Gastrocnemius medialis (tissue), 4 donors: ENCODE measurements at places on chromosomes 2 and 18. TPM values are rescaled to one million over a fixed set of nuclear protein-coding genes. Genes with fewer than 3 reads are reported as not detected.
A peak's percentile ranks its signal among the peaks of the same experiment; 100 is the strongest.

SERPINB4 gene
- not detected for total RNA-seq

DNA sequence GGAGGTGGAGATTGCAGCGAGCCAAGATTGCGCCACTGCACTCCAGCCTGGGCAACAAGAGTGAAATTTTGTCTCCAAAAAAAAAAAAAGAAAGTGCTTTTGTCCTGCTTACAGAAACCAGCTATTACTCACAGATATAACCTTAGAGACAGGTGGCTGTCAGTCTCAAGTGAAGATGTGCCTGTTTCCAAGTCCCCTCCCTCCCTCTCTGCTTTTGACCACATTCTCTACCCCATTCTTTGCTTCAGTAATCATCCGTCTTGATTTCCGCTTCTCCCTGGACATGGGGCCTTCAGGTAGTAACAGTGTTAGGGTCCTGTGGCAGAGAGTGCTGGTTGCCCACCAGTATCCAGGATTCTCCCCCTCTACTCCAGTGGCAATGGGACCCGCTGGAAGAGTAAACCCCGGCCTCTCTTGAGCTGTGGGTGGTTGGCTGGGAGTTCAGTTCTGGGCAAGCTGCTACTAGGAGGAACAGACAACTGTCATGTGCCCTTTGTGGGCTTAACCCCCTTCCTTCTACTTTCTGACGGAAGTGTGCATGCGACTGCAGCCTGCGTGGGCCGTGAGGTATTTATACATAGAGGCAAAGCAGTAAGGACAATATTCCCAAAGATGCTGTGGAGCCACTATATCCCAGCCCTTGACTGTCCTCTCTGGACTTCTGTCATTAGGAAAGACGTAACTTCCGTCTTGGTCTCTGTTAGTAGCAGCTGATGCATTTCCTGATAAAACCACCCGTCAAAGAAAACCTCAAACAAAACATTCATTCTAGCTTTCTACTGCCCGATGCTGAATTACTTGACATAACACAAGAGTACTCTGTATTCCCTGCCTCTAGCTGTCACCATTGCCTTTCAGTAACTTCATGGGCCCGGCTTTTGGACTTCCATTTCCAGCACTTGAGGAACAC is 17.8 kb downstream of the PDCL3 start:
- H3K27ac ChIP-seq, result no peak overlapping the region
- no peak for DNase-seq
- no peak overlapping the region for H3K4me3 ChIP-seq
- no peaks in the 10 kb centered on the region for H3K4me1 ChIP-seq
- no peaks in the 10 kb centered on the region for H3K27me3 ChIP-seq

- DNase-seq, result no peak
- peak overlapping the region; percentile 71 for H3K27ac ChIP-seq
- H3K36me3 ChIP-seq, result no peaks in the 10 kb centered on the region
- peak overlapping the region; percentile 39 for H3K4me3 ChIP-seq
- H3K27me3 ChIP-seq, result no peaks in the 10 kb centered on the region
Measured at GRCh38 chr18:13446610-13447461, 228.3 kb downstream of the LDLRAD4 start.

PIEZO2 gene
- total RNA-seq, result 0.19 TPM

CLK1 gene
- total RNA-seq, result 69.8 TPM

DNA sequence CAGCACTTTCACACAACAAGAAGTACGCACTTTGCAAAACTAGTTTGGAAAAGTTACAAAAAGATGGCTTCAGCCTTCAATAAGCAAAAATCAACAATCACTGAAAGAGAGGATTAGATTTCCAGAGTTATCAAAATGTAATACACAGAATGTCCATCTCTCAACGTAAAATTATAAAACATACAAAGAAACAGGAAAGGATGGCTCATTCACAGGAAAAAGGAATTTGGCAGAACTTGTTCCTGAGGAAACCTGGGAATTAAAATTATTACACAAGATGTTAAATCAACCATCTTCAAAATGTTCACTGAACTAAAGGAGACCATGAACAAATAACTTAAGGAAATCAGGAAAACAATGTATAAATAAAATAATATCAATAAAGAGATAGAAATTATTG is 8.0 kb downstream of the C2orf92 start:
- H3K4me1 ChIP-seq, result no peaks in the 10 kb centered on the region
- no peak overlapping the region for H3K27ac ChIP-seq
- H3K36me3 ChIP-seq, result no peaks in the 10 kb centered on the region
- no peaks in the 10 kb centered on the region for H3K27me3 ChIP-seq
- H3K4me3 ChIP-seq, result no peak overlapping the region

DNA sequence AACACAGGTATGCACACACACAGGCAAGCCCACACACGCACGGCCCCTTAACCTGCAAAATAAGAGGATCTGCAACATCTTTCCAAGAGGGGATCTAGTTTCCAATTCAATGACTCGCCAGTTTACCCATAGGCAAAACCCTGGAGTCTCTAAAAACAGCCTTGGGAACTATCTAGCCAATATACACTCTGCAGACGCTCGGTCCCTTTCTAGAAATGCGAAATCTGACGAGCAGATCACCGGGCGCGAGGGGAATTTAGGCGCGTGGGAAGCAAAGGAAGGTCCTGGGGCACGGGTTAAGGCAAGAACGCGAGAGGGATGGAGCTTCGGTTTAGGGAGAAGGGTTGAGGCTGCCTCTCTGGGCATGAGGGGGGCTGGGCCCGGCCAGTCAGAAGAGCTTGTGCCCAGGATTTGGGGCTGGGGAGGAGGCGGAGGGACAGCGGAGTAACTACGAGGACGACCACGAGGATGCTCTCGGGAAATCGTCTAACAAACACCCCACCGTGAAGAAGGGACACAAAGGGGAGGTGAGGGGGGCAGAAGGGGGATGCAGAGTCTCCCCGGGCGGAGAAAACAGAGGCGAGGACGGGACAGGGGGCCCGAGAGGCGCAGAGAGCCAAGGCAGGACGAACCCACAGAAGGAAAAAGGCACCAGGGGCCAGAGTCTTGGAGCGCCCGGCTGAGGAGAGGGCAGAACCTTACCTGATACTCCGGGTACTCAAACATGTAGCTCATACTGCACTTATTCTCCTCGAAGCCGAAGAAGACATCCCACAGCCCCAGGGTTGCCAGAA is 542 bp downstream of the PGAP1 start:
- H3K4me3 ChIP-seq, result peak overlapping the region; percentile 90
- DNase-seq, result peak; percentile 13
- peak overlapping the region; percentile 82 for H3K27ac ChIP-seq
- H3K27me3 ChIP-seq, result no peaks in the 10 kb centered on the region
- H3K36me3 ChIP-seq, result no peaks in the 10 kb centered on the region
- peaks cover 16% of the 10 kb centered on the region for H3K4me1 ChIP-seq

C2orf92 gene
- total RNA-seq, result 0.85 TPM

LHCGR gene
- total RNA-seq, result not detected

TMEM163 gene
- total RNA-seq, result not detected

GRCh38 chr2:136362676-136363390 is 244.9 kb upstream of the CXCR4 start:
- no peak overlapping the region for H3K4me3 ChIP-seq
- no peaks in the 10 kb centered on the region for H3K4me1 ChIP-seq
- no peaks in the 10 kb centered on the region for H3K36me3 ChIP-seq
- DNase-seq, result no peak

- H3K27me3 ChIP-seq, result no peaks in the 10 kb centered on the region
- peak overlapping the region; percentile 68 for H3K4me3 ChIP-seq
- peaks cover 38% of the 10 kb centered on the region for H3K36me3 ChIP-seq
- no peak for DNase-seq
- no peak overlapping the region for H3K27ac ChIP-seq
Measured at GRCh38 chr2:95208106-95208505, 785 bp downstream of the ZNF892 start.

GPAT2 gene
- total RNA-seq, result 4.7 TPM

DNA sequence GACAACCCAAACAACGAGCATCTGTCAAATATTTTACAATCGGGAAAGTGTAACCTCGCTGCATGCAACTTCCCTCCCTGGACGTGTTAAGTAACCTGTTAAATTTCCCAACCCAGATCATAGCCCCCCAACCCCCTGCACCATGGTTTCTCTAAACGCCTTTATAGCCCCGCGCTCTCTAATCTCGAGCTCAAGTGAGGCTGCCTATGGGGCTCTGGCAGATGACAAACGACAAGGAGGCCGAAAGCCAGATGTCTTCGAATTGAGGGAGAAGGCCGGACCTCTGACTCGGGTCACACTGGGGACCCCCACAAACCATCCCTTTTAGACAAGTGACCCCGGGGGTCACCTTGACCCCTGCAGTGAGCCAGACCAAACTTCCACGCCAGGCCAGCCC is 526 bp downstream of the COX7A2L start:
- H3K4me1 ChIP-seq, result peaks cover 31% of the 10 kb centered on the region
- peak overlapping the region; percentile 99 for H3K27ac ChIP-seq
- H3K27me3 ChIP-seq, result no peaks in the 10 kb centered on the region
- peak overlapping the region; percentile 86 for H3K4me3 ChIP-seq
- DNase-seq, result no peak

DNA sequence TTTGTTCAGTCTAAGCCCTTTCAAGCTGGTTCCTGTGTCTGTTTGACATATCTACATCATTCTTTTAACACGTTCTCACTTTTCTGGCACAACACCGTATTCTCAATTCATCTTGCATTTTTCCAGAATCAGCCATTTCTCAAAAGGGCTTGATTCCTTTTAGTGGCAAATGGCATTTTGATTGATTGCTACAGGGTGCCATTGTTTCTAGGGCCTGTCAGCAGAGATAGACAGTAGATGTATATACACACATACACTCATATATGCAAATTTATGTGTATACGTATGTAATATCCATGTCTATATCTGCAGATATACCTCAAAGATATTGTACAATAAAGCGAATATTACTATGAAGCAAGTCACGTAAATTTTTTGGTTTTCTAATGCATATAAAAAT is 367.9 kb upstream of the TNP1 start:
- peaks cover 6% of the 10 kb centered on the region for H3K4me1 ChIP-seq
- DNase-seq, result no peak
- no peaks in the 10 kb centered on the region for H3K27me3 ChIP-seq
- H3K36me3 ChIP-seq, result no peaks in the 10 kb centered on the region

UGT1A3 gene
- total RNA-seq, result not detected

- peaks cover 13% of the 10 kb centered on the region for H3K4me1 ChIP-seq
- no peaks in the 10 kb centered on the region for H3K27me3 ChIP-seq
- H3K4me3 ChIP-seq, result no peak overlapping the region
- H3K27ac ChIP-seq, result no peak overlapping the region
- no peak for DNase-seq
- H3K36me3 ChIP-seq, result no peaks in the 10 kb centered on the region
Measured at GRCh38 chr2:29187926-29188325, 72.7 kb downstream of the CLIP4 start.

GRCh38 chr2:64021578-64021977 is 2.4 kb upstream of the VPS54 start:
- no peaks in the 10 kb centered on the region for H3K27me3 ChIP-seq
- peak overlapping the region; percentile 64 for H3K27ac ChIP-seq
- DNase-seq, result no peak
- H3K4me3 ChIP-seq, result no peak overlapping the region
- H3K36me3 ChIP-seq, result no peaks in the 10 kb centered on the region

GRCh38 chr2:70772486-70773155 is 4.6 kb upstream of the ADD2 start:
- H3K36me3 ChIP-seq, result no peaks in the 10 kb centered on the region
- H3K4me3 ChIP-seq, result no peak overlapping the region
- no peak for DNase-seq

GRCh38 chr2:150371044-150371818 is 116.2 kb downstream of the RND3 start:
- H3K27ac ChIP-seq, result no peak overlapping the region
- no peaks in the 10 kb centered on the region for H3K27me3 ChIP-seq
- H3K36me3 ChIP-seq, result no peaks in the 10 kb centered on the region
- H3K4me1 ChIP-seq, result no peaks in the 10 kb centered on the region

DNA sequence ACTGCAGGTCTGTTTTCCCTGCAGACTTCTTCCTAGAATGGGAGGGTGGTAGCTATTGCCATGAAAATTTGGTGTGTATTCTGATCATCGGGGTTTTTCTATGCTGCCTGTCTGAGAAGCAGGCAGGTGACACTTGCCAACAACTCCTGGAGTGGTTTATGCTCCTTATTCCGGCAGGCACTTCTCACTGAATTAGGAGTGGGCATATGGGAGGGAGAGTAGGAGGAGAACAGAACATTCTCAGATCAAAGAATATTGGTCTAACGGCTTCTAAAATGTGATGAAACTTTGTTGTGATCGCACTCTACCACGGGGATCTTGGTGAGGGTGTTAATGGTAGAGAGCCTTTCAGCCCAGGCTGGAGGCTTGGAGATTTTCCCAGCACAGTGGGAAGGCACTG is 480.8 kb downstream of the PLCL1 start:
- H3K4me3 ChIP-seq, result no peak overlapping the region
- no peaks in the 10 kb centered on the region for H3K4me1 ChIP-seq
- H3K27ac ChIP-seq, result no peak overlapping the region
- H3K36me3 ChIP-seq, result no peaks in the 10 kb centered on the region

DNA sequence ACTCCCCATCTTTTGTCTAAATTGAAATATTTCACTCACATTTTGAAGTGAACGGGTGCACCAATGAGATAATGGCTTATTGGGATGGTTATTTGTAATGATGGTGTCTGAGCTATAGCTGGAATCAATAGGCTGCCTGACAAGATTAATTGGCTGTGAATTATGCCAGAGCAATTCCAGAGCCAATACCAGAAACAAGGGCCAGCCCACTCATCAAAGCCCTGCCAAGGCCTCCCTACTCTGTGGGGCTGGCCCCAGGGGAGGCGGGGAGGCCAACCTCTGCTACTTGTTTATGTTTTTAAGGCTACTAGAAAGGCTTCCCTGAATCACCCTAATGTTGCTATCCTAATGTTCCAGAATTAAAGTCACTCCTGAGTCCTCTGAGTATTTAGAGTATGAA is 29.1 kb upstream of the NEMP2 start:
- H3K4me3 ChIP-seq, result no peak overlapping the region
- DNase-seq, result no peak
- no peaks in the 10 kb centered on the region for H3K4me1 ChIP-seq
- no peak overlapping the region for H3K27ac ChIP-seq
- H3K36me3 ChIP-seq, result no peaks in the 10 kb centered on the region
- no peaks in the 10 kb centered on the region for H3K27me3 ChIP-seq

- peak overlapping the region; percentile 71 for H3K27ac ChIP-seq
- no peaks in the 10 kb centered on the region for H3K27me3 ChIP-seq
- peaks cover 3% of the 10 kb centered on the region for H3K4me1 ChIP-seq
- DNase-seq, result peak; percentile 54
- no peak overlapping the region for H3K4me3 ChIP-seq
Measured at GRCh38 chr18:3062798-3063680, 50.1 kb upstream of the LPIN2 start.

DNA sequence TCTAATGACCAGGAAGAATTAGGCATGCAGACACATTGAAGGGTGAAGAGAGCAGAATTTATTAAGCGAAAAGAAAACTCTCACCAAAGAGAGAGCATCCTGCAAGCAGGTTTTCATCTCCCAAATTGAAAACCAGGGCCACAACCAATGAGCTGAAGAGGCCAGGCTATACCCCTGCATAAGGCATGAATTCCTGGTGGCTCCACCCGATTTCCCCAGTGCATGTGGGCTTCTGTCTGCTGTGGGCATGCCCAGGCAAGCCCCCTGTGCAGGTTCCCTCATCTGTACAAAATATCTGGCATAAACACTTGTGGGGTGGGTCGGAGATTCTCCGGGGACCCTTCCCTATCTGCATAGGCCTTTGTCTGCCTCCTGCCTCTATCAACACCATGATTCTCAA is 621.6 kb upstream of the LRRTM1 start:
- no peaks in the 10 kb centered on the region for H3K27me3 ChIP-seq
- H3K4me1 ChIP-seq, result no peaks in the 10 kb centered on the region
- H3K27ac ChIP-seq, result no peak overlapping the region
- H3K4me3 ChIP-seq, result no peak overlapping the region
- no peaks in the 10 kb centered on the region for H3K36me3 ChIP-seq
- DNase-seq, result no peak
